ENCODE measurements at places on chromosomes 4 and X.

DNA sequence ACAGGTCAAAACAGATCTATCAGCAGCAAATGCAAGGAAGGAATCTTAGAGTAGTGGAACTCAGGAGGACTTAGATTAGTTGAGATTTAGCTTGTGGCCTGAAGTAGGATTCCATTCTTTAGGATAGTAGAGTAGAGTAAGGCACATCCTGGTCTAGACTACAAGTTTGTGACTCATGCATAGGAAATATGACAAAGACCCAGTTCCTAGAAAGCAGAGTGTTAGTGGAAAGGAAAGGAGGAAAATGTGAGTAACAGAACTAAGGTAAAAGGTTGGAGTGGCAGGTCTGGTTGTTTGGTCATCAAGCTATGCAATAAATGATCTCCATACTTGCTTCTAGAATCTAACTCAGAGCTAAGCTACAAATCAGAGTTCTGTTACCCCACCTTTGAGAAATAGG lies 595.0 kb downstream of the ACTRT1 start:
- no peak for DNase-seq

- no peak for DNase-seq
These were observed 31.5 kb downstream of the HS3ST1 start for GRCh38 chr4:11397146-11397545.

- no peak for DNase-seq
These were observed 57.7 kb upstream of the UGT2B7 start for GRCh38 chr4:69038582-69038981.

DNA sequence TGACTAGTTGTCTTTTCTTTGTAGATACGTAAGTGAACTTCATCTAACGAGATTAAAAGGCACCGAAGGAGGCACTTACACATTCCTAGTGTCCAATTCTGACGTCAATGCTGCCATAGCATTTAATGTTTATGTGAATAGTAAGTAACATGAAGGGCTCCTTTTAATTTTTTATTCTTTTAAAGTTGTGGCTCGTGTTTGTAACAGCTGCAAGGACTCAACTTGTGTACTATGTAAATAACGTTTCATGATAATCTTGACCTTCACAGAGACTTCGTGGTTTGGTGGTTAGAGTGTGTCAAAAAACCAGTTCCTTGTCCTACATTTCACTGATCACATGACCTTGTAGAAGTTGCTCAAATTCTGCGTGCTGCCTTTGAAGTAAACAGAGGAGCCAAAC lies 51.6 kb downstream of the KIT start:
- no peak for DNase-seq

DNA sequence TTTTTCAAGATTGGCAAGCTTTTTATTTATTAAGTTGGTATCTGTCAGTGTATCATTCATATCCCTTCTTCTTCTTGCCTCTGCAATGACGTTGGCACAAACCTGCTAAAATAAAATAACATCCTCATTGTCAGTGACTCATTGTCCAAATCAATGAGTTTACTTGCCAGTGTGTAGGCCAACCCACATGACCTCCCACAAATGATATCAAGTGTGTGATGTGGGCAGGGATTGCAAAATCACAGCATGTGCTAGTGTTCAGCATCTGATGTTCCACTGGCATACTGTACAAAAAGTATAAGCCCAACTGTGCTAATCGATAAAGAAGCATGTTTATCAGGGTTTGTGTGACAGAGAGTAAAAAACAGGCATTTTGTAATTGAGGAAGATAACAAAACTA lies 25.5 kb downstream of the GPAT3 start:
- no peak for DNase-seq

DNA sequence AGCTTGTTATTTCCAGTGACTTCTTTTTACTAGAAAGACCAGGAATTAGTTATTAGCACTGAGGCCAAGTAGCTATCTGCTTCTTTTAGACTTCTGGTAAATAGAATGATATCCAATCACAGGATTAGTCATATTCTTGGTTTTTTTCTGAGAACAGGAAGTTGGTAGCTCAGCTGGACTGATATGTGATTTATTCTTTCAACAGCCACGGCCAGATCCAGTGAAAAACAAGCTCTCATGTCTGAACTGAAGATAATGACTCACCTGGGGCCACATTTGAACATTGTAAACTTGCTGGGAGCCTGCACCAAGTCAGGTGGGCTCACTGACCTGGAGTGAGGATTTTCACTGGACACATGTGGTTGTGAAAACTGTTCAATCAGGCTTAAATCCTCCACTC lies 48.6 kb downstream of the PDGFRA start:
- no peak for DNase-seq

DNA sequence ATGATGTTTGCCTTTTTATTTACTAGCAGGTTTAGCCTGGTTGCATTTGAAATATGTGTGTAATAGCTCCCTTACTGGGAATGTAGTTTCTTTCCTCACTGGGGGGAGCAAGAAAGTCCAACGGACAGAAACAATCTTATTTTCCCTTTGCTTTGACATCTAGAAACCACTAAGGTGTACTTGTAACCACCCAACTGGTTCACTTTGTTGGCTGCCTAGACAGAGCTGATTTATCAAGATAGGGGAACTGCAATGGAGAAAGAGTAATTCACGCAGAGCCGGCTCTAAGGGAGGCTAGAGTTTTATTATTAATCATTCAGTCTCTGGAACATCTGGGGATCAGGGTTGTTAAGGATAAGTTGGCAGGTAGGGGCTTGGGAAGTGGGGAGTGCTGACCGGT lies 30.3 kb downstream of the XG start:
- no peak for DNase-seq

GRCh38 chrX:71533516-71533850 lies 579 bp downstream of the OGT start:
- no peak for DNase-seq
